ENCODE measurements at places on chromosomes 3 and 15.

DNA sequence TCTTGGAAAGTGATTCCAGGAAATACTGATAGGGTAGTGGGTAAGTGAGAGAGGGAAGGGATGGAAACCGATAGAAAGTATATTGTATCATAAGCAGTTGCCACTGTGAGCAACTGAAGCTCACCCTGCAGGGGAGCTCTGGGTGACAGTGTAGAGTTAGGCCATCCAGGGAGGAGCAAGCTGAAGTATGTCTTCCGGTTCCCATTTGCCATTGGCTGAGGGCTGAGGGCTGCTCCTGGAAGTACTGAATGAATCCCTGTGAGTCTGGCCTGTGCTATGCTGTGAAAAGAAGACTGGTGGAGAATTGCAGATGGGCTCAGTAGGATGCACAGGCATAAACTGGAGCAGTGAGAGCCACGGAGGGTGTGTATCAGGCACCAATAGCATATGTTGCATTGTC, 348.3 kb downstream of the MFSD1 start:
- DNase-seq: no peak

DNA sequence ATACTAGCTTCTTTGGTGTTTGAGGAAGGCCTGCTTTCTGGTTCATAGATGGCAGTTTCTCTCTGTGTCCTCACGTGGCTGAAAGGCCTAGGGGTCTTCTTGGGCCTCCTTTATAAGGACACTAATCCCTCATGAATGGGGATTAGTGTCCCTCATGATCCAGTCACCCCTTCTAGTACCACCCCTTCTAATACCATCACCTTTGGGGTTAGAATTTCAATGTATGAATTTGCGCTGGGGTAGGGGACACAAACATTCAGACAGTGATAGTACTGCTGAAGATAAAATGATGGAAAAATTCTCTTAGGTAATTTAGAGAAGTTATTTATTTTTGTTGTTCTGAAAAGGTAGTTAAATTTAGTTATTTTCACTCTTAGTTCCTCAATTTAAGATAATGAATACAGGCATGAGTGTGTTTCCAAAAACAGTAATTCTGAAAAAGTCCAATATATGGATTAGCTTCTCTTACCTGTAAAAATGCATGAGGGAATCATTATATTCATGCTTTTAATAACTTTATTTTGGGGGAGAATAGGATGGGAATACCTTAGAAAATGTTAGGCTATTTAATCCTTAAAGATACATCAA, 103.6 kb downstream of the FNDC3B start:
- no peak for DNase-seq

- no peak for DNase-seq
Observed at GRCh38 chr3:31275583-31275982, 257.1 kb upstream of the STT3B start.

DNA sequence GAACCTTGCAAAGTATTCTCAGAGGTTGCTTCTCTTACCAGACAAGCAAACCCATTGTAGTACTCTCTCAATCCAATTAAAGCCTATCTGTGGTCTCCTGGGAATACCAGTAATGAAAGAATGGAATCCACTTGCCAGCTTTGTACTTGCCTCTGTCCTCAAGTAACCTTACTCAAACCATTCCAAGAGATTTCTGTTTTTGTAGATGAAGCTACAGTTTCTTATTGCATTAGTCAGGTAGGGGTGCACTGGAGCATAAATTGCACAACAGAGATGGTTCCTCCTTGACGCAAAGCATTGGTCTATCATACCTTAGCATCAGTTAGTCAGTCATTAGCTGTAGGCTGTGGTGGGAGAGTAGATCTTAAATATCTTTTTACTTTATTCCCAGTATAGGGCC, 52.9 kb downstream of the BTLA start:
- DNase-seq: peak; percentile 4

GRCh38 chr3:64684715-64685261, 3.0 kb downstream of the ADAMTS9 start:
- peak; percentile 53 for DNase-seq

GRCh38 chr3:30401971-30402370, 204.4 kb upstream of the TGFBR2 start:
- no peak for DNase-seq

DNA sequence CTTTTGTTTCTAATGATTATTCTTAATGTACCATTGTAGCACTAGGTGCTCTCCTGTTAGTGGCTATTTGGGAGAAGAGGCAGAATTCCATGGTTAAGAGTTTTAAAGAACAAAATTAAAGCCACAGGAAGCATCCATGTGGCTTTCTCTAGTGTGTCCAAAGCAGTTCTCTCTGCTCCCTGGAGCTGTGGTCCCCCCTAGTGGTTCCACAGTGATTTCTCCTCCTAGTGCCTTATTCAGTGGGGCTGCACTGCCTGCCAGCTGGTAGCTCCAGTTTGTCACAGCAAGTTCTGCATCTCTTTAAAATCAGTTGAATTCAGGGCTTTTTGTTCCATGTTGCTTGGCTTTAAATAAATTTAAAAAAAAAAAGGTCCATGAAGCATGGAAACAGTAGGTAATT, 39.6 kb upstream of the FAM98B start:
- DNase-seq: peak; percentile 20

GRCh38 chr15:75407083-75407482, 38.7 kb upstream of the MAN2C1 start:
- DNase-seq: no peak

DNA sequence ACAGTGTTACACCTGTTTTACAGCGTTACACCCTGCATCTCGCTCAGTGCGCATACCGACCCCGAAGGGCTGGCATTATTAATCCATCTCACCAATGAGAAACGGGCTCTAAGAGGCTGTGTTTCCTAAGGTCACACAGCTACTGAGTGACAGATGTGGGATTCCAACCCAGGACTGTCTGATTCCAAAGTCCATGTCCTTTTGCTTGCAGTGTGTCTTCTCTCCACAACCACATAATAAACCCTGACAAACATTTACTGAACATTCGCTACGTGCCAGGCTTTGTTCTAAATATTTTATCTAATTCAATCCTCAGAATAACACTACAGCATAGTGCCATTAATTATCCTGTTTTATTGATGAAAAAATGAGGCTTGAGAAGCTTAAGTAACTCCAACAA, 79.1 kb downstream of the RAB11A start:
- DNase-seq: no peak

DNA sequence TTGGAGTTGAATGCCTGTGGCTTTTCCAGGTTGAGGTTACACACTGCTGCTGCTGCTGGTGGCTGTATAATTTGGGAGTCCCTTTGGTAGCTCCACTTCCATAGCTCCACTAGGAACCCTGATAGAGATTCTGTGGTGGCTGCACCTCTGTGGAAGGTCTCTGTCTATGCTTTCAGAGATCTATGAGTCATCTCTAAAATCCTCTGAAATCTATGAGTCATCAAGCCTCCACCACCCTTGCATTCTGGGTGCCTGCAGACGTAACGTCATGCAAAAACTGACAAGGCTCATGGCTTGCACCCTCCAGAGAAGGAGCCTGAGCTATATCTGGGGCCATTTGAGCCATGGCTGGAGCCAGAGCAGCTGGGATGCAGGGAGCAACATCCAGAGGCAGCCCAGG, 1037.0 kb upstream of the CFAP20DC start:
- DNase-seq: no peak

- no peak for DNase-seq
Observed at GRCh38 chr15:89111352-89111751, 23.1 kb downstream of the ABHD2 start.

DNA sequence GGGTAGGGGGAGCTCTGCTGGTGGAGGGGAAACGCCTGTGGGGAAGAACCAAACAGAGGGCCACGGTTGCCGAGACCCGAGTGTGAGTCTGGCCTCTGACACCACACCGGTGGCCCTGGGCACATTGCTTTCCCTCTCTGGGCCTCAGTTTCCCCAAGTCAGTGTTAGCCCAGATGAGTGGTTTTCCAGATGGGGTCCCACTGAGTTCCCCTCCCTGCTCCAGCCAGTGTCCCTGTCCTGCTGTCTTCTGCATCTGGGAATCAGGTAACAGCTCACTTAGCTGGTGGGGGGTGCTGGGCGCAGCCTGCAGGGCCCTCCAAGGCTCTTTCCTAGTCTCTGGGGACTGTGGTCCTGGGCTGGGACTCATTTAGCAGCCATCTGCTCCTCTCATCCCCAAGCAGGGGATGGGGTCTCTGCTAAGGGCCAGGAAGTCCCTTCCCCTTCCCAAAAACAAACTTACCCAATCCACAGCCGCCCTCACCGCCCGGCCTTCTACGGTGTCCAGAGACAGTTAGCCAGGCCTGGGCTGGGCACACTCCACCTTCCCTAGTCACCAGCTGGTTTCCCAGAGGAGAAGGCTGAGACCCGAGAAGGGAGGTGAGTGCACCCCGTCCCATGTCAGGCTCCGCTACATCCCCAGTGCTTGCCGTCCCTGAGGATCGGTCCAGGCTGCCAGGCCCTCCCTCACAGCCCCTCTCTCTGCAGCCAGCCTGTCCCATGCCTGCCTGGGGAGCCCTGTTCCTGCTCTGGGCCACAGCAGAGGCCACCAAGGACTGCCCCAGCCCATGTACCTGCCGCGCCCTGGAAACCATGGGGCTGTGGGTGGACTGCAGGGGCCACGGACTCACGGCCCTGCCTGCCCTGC, 676 bp downstream of the GP9 start:
- DNase-seq: no peak

DNA sequence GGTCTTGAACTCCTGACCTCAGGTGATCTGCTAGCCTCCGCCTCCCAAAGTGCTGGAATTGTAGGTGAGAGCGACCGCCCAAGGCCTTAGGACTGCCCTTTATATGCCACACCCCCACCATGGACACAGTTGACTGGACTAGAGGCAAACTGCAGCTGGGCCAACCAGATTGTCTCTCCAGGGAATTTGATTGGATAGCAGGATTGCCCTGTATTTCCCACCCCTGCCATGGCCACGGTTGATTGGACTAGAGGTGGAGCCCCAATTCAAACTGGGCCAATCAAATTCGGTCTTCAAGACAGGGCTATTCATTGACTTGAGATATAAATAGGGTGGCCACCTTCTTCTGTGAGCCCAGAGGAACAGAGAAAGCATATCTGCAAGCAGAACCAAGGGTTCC, 6.9 kb upstream of the CLPX start:
- DNase-seq: no peak
